ENCODE measurements at places on chromosomes 5 and 9. TPM values are rescaled to one million over a fixed set of nuclear protein-coding genes. Genes with fewer than 3 reads are reported as not detected.

SH2D3C gene
- total RNA-seq, result not detected

TAS2R1 gene
- total RNA-seq, result not detected

KIF4B gene
- total RNA-seq, result 0.15 TPM

PCDHA4 gene
- 0.29 TPM for total RNA-seq

SLC1A3 gene
- 8.3 TPM for total RNA-seq

HNRNPA0 gene
- 9.9 TPM for total RNA-seq

PCDHB14 gene
- 1.2 TPM for total RNA-seq

HACD4 gene
- 16.3 TPM for total RNA-seq

FOXD4L3 gene
- total RNA-seq, result not detected

GABBR2 gene
- 1.3 TPM for total RNA-seq

CLIC3 gene
- total RNA-seq, result 5.8 TPM

TLR4 gene
- total RNA-seq, result 6.0 TPM

PHF24 gene
- under 0.01 TPM for total RNA-seq

MARCOL gene
- not detected for total RNA-seq

FGD3 gene
- not detected for total RNA-seq

GOLPH3 gene
- total RNA-seq, result 103 TPM

CTSV gene
- total RNA-seq, result 1.5 TPM

SLC25A48 gene
- not detected for total RNA-seq

FOXD4L4 gene
- total RNA-seq, result 0.29 TPM

FAT2 gene
- 0.58 TPM for total RNA-seq

PRRC2B gene
- 79.9 TPM for total RNA-seq

TXN gene
- total RNA-seq, result 530 TPM

C5orf46 gene
- not detected for total RNA-seq

EPB41L4A gene
- 0.29 TPM for total RNA-seq

IGFBPL1 gene
- total RNA-seq, result not detected

DCAF12 gene
- 11.5 TPM for total RNA-seq

SMIM27 gene
- total RNA-seq, result 1.9 TPM

LIX1 gene
- not detected for total RNA-seq

GPSM1 gene
- 143 TPM for total RNA-seq

FCN2 gene
- total RNA-seq, result not detected

MYO10 gene
- total RNA-seq, result 81.5 TPM

B4GALT1 gene
- 32.3 TPM for total RNA-seq

All from smooth muscle cell of trachea (primary cell).